Peyer's patch (tissue), 4 donors: ENCODE measurements at places on chromosomes 3 and 15.

- DNase-seq, result no peak
These were observed 341.0 kb upstream of the RASGRP1 start for GRCh38 chr15:38905632-38906031.

GRCh38 chr15:71588746-71589145 is 221.6 kb upstream of the NR2E3 start:
- no peak for DNase-seq

DNA sequence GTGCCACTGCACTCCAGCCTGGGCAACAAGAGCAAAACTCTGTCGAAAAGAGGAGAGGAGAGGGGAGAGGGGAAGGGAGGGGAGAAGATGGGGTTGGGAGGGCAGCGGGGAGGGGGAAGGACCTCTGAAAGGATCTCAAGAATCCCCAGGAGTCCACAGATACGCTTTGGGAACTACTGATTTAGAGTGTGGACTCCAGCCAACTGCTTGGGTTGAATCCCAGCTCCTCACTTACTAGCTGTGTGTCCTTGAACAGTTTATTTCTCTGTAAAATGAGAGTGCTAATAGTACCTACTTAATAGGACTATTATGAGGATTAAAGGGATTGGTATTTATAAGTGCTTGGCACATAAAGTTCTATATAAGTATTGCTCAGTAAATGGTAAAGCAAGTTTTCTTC is 45.0 kb upstream of the FAH start:
- no peak for DNase-seq

- DNase-seq, result peak; percentile 74
These were observed 557 bp downstream of the DENND4A start for GRCh38 chr15:65791335-65792137.

- DNase-seq, result no peak
These were observed 67.9 kb downstream of the IQCH start for GRCh38 chr15:67322481-67322880.

DNA sequence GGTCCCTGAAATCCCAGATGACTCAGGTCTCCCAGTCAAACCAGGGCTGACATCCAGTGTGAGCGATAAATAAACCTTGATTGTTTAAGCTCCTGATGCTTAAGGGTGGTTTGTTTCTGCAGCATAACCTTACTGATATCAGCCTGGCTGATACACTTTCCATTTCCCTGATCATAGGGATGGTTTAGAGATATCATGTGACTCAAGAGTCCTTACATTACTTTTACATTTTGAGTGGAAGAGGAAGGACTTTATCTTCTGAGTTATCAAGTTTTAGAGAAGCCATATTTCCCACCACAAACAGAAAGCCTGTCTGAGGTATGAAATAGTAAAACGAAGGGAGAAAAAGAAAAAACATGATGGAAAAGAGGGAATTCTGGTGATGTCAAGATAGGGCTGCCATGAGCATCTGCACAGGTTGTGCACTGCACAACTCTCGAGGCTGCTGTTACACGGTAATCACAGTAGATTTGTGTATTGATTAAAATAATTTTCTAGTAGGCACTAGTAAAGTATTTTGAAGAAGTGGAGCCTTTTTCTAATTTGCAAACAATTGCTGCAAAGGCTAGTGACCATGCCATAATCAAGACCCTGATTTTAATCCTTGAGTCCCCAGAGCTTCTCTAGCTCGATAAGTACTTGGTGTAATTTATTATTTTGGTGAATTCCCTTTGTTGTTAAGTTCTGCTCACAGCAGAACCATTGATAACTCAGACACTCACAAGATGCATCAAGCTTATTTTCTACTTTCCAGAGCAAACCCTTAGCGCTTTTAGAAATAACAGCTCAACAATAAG is 34.1 kb upstream of the FBLN2 start:
- no peak for DNase-seq

GRCh38 chr15:81749716-81750375 is 296.0 kb downstream of the MEX3B start:
- DNase-seq, result no peak

DNA sequence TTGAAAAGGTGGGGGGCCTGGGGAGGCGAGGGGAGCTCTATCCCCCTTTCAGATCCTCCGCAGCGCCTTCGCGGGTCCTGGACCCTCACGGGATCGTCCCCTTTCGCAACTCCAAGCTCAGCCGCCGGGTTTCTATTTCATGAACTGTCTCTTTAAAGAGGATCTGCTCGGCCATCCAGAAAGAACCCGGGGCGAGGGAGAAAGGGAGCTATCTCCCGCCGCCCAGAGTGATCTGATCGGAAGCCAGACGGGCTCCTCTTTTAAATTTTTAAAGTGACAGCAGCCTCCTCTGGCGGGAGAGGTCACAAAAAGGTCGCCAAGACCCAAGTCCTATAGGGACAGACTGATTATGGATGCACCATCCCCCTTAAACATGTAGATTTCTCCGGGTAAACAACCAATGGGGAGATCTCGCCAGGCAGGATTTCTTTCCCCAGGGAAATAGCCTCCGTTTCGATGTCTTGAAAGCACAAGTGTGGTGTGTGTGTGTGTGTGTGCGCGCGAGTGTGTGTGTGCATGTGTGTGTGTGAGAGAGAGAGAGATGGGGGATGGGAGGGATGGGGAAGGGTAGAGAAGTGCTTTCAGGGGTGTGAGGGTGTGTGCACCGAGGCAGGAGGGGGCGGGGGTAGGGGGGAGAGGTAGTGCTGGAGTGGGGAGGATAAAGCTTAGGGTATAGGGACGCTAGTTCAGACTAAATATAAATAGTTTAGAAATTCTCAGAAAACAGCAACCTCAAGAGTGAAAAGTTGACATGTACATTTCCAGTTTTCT is 516.1 kb downstream of the MECOM start:
- peak; percentile 68 for DNase-seq

DNA sequence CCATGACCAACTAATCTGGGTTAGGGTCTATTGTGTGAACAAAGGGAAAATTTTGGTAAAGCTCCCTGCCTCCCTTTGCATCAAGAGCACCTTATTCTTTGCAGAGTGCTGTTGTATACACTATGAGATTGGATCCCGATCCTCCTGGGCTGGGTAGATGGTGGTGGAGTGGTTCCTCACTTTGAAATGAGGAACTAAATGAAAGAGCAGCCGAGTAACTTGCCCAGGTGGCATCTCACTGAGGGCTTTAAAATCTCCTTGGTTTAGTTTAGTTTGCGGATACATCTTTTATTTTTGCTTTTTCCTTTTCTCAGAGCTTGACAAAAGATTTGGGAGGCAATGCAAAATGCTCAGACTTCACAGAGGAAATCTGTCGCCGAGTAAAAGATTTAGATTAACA is 19.4 kb downstream of the IDH3A start:
- DNase-seq, result peak; percentile 39

GRCh38 chr3:63910001-63910400 is 2.2 kb downstream of the SCAANT1 start:
- DNase-seq, result no peak

- DNase-seq, result peak; percentile 79
These were observed 1.7 kb upstream of the SLC2A2 start for GRCh38 chr3:171028025-171028778.

DNA sequence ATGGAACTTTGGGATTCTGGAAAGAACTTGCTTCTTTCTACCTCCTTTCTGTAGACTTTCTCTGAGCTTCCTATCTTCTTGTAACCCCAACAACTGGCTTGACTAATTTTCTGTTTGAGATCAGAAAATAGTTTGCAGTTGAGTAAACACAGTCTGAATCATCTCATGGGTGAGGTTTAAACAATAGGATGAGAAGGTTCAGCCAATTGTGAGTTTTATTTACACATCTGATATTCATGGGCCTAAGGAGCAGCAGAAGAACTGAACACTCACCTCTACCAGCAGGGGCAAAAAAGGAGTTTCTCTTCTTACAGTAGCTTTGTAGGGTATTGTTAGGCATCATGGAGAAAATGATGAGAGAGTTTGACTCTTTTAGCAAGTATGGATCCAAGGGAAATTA is 54.2 kb downstream of the DTWD1 start:
- no peak for DNase-seq

GRCh38 chr3:42961633-42962032 is 17.5 kb upstream of the GASK1A start:
- peak; percentile 52 for DNase-seq

- no peak for DNase-seq
These were observed 244.3 kb downstream of the RPLP1 start for GRCh38 chr15:69696946-69697345.

DNA sequence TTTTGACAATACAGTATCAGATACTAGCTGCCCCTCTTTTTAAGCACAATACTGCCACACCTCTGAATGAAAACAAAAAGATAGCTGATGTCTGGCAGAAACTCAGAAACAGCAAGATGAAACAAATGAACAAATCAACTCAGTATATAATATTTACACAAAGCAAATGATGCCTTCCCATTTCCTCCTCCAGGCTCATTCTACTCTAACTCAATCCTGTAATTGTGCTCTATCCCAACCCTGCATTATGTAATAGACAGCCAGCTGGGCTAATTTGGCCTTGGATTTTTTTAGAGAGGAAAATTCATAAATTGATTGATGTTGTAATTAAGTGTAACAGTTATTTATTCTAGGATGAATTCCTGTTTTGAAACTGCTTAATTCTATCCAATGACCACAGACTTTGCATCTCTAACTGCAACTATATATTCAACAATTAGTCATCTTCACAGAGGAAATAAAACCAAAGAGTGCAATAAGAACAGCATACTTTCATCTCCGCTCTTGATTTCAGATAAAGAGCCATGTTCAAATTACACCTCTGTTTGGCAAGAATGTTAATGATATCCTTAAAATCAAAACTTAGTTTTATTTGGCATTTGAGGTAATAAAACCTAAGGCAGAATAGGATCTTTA is 6.1 kb downstream of the ATG3 start:
- DNase-seq, result no peak

DNA sequence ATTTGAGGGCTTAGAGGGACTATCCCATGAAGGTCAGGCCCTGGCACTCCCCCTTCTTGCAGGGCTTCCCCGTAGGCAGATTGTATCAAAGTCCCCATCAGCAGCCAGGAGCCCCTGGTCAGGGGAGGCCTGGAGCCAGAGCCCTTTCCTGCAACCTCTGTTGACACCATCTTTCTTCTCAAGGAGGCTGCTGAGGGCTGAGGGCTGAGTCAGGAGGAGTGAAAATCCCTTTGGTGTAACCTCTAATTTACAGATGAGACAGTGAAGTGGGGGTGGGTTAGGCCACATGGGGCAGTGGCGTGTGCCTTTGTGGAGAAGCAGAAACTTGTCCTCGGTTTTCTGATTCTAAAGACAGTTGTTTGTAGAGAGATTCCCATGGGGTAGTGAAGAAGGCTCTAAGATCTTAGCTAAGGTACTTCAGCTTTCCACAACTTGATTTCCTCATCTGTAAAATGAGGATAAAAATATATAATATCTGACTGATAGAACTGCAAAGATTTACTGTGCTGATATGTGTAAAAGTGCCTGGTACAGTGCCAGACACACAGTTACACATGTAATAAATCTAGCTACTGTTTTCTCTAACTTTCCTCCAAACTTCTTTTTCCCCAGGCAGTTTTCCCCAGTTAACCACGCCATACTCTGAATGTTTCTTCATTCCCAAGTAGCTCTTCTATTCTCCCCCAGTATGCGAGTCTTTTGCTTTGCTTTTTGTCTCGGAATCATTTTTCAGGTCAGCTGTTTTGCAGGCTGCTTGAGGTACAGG is 249.4 kb upstream of the TPM1 start:
- DNase-seq, result no peak

GRCh38 chr3:140006331-140006730 is 71.3 kb downstream of the CLSTN2 start:
- no peak for DNase-seq

DNA sequence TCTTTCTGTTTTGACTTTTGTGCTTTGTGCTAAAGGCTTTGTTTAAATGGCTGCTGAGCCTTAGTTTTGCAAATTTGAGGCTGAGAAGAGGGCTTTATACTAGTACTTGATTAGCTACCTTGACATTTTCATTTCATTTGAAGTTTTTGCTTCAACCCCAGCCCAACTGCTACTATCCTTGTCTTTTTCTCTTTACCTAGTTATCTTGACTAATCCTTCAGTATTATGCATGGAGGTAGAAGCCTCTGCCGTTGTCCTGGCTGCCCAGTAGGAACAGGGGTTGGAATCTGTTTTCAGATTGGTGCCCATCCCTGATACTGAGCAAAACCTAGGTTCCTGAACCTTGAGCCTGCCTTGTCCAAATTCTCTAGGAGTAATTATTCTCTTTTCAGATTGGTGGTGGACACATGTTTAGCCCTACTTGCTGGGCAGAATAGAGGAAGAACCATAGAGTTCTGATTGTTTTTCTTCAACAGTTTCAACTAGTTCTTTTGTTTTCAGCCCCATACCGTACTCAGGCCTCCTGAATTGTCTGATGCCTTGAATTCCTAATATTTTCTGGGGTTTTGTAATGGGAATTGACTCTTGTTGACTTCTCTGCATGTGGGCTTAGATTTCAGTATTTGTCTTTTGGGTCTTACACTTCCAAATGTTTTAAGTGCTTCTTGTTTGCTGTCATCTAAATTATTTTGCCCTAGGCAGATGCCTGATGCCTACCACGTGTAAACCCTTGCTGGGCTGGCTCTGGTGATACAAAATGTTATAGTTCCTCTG is 143.2 kb downstream of the DOCK3 start:
- no peak for DNase-seq

DNA sequence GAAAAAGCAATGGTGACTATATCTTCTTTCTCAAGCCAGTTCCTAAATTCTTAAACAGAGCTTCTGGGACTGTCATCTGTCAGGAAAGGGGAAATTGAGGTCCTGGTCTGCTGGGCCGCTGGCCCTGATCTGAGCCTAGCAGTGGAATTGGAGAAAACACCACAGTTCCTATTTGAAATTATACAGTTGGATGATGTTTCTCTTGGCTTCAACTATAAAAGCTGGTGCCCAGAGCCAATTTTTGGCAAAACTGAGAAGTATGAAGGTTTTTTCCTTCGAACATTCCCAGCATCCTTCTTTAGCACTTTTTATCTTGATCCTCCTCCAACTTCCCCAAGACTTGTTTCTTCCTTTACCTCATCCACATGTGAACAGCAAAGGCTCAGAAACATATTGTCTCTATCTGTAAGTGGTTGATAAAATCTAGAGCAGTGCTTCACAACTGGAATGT is 83.9 kb downstream of the CD47 start:
- no peak for DNase-seq

- no peak for DNase-seq
These were observed 35.9 kb downstream of the CTXND1 start for GRCh38 chr15:80216141-80216540.

GRCh38 chr3:197896421-197896820 is 53.6 kb upstream of the RPL35A start:
- no peak for DNase-seq

DNA sequence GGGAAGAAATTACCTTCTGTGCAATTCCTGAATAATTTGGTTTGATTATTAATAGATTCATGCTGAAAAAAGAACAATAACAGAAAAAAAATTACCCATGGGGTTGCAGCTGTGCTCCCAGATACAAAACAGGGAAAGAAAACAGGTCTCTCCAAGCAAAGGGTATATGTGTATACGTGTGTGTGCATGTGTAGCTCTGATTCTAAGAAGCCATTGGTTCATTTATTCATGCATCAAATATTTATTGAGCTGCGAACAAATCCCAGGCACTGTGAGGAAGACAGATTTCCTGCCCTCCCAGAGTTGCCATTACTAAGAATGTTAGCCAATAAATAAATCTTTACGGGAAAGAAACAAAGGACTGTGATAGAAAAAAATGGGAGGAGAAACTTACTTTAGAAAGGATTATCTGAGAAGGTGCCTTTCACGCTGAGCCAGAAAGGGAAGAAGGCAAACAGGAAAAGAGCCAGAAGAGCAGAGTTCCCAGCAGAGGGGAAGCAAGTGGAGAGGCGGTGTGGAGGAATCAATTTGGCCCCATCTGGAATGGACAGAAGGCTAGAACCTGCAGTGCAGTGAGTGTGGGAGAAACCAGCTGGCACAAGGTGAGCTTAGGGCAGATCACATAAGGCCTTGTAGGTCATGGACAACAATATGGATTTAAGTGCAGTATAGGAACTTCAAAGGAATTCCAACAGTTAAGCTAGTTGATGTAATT is 20.7 kb downstream of the CHL1 start:
- DNase-seq, result no peak
